ENCODE measurements at places on chromosomes 3 and 15.

DNA sequence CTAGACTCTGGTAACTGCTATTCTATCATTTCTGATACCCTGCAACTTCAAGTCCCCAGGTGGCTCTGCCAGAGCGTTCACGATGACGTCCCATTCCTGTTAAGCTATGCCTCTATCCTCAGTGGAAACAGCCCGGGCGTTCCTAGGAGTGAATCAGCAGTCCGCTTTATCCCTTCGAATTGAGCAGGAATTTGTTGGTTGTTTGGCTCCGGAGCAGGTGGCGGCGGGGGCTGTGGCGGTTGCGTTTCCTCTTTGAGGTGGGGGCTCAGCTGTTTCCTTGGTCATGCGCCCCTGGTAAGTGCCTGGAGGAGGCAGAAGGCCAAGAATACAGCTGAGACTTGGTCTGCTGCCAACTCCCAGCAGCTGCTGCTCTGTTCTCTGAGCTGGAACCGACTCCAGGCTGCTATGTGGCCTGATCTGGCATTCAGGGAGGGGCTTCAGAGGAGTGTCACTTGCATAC lies 25.2 kb downstream of the ARPP21 start:
- peak; percentile 29 for DNase-seq

DNA sequence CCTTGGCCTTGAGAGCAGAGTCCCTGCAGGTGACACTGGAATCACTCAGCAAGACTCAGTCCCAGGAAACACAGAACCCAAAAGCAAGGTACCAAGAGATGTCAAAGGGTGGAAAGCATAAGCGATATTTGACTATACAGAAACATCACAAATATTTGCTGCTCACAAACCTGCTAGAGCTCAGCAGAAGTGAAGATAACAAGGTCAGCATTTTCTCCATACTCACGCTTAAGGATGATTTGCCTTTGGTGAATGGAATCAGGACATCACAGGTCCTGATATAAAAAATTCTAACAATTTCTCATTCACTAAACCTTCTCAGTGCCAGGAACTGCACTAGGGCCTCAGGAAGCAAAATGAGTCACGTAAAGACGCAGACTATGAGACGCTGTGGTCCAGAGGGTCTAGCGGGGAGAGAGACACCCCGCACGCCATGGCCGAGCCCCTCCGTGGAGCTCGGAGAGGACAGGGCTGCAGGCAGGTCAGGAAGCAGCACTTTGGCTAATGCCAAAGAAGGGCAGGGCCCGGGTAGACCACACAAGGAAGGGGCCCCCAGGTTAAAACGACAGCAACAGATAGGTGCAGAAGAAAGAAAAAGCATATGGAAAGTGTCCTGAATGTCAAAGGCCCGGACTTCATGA lies 10.7 kb downstream of the PCSK6 start:
- no peak for DNase-seq

- no peak for DNase-seq
These were observed 47.1 kb upstream of the LSAMP start for GRCh38 chr3:116492379-116492778.

DNA sequence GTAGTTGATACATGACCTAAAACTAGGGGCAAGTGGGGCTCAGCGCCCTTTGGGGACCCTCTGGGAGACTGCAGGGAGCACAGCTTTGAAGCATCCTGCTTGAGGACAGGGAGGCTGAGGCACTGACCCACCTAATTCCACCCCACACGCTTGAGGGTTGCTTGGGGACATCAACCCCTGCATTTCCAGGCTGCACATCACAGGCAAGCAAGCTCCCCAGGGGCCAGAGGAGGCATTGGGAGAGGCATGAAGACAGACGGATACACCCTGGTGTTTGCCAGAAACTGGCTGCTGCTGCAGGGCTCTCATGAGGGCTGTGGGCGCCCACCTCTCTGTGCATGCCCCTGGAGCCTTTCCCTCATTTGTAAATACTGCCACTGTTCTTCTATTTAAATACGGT lies 99.3 kb downstream of the ABHD5 start:
- DNase-seq: no peak

DNA sequence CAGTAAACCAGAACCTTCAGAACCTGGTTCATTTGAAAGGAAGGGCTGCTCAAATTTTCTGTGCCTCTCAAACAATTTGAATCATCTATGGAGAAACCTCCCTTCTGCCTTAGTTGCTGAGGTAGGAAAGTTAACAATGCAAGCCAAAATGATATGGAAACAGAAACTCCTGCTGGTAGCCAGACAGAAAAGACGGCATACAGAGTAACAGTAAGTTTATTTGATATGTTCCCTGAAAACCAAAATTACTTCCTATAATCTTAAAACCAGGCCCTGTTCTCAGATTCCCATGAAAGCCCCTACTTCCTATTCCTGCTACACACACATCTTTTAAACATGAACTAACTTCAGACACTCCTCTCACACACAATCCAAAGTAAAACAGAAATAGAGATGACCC lies 86.2 kb downstream of the TBC1D5 start:
- DNase-seq: no peak

- DNase-seq: peak; percentile 52
These were observed 18.1 kb upstream of the RAF1 start for GRCh38 chr3:12681943-12682390.

DNA sequence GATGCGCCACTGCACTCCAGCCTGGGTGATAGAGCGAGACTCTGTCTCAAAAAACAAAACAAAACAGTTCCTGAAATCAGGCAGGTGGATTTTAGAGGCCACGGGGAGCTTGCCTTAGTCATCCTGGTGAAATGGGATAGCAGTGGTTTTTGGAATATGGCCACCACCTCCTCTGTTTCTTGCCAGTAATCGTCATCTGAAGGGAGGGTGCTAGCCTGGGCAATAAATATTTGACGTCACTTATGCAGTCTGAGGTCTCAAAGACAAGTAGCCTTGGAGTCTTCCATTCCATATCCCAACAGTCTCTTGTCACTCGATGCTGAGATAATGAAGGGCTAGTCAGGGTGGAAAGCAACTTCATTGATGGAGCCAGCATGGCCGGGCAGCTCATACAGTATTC lies 55.2 kb downstream of the KCNAB1 start:
- no peak for DNase-seq

DNA sequence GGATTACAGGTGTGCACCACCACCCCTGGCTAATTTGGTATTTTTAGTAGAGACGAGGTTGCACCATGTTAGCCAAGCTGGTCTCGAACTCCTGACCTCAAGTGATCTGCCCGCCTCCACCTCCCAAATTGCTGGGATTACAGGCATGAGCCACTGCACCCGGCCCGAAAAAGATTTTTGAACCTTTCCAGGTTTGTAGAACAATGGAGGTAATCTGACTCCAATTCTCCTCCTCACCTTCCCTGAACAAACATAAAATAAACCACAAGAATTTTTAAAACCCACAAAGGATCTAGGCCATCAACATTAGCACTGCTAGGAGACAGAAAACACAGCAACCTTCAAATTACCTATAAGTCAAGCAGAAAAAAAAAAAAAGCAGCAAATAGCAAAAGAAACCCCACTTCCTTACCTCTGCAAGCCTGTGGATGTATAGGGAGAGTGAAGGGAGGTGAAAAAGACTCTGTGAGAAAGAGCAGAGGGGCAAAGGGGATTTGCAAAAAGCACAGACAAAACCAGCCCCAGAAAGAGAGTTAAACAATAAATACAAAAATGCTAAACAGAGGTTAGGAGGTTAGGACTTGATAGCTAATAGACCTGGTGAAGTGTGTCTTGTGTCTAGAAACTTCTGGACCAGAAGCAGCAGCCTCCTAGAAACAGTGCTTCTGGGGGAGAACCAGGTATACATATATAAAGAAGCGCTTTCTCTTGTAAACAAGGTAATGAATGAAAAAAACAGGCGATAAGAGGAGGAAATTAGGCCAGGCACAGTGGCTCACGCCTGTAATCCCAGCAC lies 32.1 kb downstream of the TFDP2 start:
- DNase-seq: no peak

DNA sequence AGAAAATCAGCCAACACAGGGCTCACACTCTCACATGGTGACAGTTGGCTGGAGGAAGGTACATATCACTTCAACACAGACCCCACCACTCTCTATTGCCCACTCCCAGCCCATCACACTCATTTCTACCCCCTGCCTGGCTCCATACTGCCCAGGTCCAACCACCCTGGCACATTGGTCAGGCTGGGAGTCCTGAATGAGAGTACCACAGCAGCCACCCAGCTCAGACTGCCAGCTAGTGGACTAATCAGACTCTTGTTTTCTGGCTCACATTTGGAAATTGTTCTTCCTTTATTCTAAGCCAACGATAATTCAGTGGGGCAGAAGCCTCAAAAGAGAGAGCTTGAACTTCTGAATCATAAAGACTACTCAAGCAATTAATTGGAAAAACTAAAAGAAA lies 20.0 kb downstream of the MRPL46 start:
- no peak for DNase-seq

GRCh38 chr15:77122576-77122975 lies 51.7 kb upstream of the TSPAN3 start:
- DNase-seq: no peak

DNA sequence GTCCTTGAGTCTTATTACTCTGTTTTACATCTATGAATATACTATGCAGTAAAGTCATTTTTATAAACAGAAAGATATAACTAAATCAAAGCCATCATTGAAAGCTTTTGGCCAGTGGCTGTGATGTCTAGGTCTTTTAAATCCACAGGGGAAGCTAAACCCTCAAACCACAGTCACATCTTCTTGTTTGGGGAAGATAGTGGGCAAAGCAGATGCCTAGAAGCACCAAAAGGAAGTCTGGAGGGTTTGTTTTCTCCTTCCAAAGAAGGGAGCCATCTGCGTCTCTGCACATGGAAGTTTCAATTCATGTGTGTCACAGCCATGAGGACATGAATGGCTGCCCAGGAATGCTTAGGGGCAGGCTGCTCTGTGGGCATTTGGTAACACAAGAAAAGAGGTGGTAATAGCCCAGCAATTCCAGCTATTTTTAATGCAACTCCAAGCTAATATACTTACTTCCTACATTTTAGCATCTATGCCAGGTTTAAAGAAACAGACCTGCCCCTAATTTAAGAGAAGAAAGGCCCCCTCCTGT lies 322.2 kb downstream of the SLC9A9 start:
- no peak for DNase-seq

DNA sequence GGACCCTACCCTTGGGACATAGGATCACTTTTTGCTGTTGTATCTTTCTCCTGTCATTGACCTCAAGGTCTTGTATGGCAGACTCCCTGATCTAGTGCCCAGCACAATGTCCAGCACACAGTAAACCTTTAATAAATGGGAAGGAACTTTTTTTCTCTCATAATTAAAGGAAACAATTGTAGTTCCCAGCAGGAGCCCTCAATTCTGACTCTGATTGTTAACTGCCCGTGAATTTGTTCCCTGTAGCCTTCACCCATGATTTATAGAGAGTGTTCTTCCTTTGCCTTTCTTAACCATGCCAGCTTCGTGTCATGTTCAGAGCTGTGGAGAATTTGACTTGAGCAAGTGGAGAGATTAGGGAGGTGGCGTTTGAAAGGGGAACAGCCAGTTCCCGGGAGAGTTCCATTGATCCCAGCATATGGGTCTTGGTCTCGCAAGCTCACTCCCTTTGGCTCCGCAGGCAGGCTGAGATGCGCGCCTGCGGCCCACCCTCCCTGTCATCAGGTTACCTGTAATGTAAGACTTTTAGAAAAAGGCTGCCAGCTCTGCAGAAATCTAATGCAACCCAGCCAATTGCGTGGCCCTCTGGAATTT lies 182.6 kb downstream of the TP63 start:
- no peak for DNase-seq

DNA sequence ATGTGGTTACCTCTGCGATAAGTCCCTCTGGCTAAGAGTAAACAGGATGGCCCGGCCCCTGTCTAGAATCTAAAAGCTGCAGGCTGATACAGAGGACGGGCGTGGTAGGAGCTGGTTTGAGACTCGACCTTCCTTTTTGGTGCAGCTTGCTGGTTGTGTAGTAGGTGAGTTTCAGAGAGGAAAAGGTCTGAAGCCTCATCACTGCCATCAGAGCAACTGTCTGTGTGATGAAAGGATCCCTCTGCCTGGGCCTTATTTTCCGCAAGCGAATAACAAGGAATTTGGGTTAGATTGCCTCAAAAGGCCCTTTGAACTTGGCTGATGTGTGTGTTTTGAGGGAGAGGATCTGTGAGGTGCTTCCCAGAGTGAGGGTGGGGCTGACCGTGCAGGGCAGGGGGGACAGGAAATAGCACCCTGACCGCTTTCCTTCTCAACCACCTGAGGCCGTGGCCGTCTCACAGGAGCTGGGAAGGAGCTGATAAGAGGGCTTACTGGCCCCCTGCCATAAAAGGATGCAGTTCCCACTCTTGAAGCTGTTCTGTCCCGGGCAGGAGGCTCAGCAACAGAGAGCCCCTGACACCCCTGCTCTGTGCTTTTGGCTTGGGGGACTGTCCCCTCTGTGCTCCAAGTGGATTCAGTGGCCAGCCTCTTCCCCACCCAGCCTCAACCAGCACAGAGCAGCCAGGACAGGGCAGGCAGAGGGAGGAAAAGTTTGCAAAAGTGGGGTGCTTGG lies 45.6 kb upstream of the TFRC start:
- no peak for DNase-seq

DNA sequence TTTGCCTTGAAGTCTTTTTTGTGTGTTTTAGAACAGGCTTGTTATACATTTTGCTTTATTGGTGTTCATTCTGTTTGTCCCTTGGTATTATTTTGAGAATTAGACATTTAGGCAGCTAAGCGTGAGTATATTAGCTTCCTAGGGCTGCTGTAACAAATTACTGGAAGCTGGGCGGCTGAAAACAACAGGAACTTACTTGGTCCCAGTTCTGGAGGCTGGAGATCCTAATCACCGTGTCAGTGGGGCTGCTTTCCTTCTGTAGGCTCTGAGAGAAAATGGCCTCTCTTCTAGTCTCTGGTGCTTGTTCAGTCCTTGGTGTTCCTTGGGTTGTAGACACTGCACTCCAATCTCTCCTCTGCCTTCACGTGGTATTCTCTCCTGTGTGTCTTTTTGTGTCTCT lies 142.3 kb downstream of the KLHL25 start:
- no peak for DNase-seq

- no peak for DNase-seq
These were observed 24.8 kb downstream of the AKAP13 start for GRCh38 chr15:85404918-85405866.

GRCh38 chr3:146692254-146692653 lies 87.1 kb upstream of the PLSCR5 start:
- DNase-seq: no peak

DNA sequence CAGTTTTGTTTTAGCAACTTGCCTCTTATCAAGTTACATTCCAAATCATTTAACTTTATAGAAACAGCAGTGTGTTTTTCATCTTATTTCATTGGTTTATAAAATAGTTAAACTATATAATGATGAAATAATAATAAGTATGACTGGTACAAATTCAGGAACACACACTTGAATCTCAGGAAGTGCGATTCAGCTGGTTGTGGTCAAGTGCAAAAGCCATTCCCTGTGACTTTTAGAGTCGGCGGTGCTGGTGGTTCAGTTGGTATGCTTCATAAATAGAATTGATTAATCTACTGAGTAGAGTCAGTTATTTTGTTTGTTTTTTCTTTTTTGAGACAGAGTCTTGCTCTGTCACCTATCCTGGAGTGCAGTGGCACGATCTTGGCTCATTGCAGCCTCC lies 22.7 kb downstream of the SACM1L start:
- no peak for DNase-seq

Measured in CD4-positive, alpha-beta T cell treated with Interleukin-15 for 1 hour (primary cell).